ENCODE measurements at places on chromosomes 2 and 18.

DNA sequence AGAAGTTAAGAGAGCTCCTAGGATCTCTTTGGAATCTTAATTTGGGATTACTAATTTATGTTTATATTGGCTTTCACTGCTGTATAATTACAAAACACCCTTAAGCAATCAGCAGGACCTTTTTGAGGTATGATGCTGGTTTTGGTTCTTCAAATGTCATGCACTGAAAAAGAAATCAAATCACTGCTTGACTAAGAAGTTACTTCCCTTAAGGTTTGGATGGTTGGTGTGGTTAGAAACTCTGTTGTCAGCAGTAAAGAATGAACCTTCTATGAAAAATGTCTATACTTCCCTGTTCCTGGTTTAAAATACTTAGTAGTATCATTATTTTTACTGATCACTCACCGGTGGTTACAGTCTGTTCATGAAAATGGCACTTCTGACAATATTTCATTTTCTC lies 5.5 kb downstream of the COLEC12 start:
- no peak for DNase-seq

DNA sequence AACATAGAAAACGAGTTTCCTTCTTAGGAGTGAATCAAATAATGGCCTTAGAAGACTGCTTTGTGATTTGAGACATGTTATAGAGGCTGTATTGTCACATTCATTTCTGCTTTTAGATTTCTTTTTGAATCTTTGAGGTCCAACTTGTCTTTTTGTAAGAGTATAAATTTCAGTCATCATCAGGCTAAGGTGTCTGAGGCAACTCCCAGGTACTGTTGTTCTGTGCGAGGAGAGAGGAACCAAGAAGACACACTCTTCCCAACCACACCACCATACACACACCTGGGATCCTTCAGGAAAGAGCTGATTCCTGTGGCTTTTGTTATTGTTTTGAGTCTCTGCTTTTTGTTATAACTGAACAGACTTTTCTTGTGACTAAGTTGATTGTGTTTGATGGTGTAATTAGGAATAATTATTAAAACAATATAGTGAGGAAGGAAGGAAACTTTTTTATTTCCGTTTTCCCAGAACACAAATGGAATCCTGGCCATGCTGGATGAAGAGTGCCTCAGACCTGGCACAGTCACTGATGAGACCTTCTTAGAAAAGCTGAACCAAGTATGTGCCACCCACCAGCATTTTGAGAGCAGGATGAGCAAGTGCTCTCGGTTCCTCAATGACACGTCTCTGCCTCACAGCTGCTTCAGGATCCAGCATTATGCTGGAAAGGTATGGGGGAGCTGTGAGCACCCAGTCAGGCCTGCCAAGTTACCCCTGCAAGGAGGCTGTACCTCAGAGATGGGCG lies 140.4 kb downstream of the MYO1B start:
- no peak for DNase-seq

DNA sequence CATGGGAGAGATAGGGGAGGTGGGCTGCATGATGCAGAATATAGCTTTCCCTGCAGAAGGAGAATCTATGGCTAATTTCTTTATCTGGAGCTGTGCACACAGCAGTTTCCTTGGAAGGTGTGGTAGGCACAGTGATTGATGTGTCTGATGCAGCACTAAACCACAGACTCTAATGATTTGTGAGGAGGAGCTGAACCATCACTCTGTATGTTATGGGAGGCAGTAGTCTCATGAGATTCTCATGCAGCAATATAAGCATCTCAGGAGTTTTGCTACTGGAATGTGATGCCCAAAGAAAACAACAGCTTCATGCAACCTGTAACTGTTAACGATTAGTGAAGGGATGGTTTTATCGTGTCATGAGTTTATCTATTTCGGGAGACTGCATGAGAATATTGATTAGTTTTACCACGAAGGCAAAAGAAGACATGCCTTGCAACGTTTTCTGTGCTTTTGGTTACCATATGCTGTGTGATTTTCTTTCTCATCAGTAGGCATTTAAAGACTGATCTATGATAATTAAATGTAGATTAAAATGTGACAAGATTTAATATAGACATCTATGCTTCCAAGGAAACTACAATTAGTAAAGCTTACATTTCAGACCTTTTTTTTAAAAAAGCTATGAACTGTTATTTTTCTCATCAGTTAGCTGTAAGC lies 286.8 kb downstream of the ARL6IP6 start:
- no peak for DNase-seq

GRCh38 chr2:42493468-42494354 lies at the start of gene KCNG3:
Gene KCNG3, minus strand, starts transcription at chr2:42493982. Its CDS starts 481 bp downstream, at chr2:42493501.
- no peak for DNase-seq

DNA sequence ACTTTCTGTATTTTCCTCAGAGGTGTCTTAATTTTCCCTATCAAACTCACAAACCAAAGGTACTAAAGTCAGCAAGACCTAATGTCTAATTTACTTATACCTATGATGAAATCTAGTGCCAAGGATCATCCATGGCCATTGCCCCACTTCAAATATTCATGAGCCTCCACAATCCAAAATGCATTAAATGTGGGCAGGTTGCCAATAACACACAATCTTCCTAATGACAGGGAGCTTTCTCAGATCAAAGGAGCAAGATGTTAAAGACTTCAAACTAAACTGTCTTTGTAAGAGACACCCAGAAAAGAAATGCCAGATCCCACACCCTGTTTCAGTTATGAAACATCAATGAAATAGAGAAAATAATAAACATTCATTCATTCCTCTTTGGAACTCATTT lies 143.2 kb downstream of the TMEFF2 start:
- no peak for DNase-seq

- no peak for DNase-seq
These were observed 172.1 kb downstream of the RNF144A start for GRCh38 chr2:7089284-7089683.

DNA sequence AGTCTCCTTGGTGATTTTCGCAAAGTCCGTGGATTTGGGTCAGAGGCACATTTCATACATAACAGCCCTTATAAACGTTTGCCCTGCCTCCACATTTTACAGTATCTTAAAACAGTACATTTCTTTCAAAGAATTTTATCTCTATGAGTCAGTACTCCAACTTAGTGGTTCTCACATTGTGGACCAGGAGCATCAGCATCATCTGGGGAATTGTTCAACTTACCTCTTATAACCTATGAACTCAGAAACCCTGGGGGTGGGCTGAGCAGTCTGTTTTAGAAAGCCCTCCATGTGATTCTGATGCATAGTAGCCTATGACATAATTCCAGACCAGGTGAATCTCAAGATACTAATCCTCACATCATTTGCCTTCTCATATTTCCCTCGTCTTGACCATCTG lies 12.4 kb downstream of the SUPT7L start:
- DNase-seq = no peak

- DNase-seq = no peak
These were observed 15.7 kb upstream of the MYO3B start for GRCh38 chr2:170162271-170162632.

GRCh38 chr2:26541401-26542193 lies 63.7 kb upstream of the OTOF start:
- no peak for DNase-seq

DNA sequence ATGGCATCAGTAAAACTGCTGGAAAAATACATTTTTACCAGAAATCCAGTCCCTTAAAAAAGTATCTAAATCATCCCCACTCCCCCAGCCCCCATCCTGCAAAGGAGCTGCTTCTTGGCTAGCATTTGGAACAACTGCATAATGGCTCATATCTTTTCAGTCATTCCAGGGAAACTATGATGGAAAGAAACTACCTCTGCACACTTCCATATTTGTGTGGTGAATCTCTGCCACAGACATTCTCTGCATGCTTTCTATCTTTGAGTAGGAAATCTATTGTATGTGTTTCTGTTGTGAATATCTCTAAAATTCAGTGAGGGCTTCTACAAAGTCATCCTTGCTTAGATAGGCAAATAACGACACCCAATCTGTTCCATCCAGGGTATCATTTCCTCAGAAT lies 632.3 kb downstream of the LRP1B start:
- DNase-seq = no peak

DNA sequence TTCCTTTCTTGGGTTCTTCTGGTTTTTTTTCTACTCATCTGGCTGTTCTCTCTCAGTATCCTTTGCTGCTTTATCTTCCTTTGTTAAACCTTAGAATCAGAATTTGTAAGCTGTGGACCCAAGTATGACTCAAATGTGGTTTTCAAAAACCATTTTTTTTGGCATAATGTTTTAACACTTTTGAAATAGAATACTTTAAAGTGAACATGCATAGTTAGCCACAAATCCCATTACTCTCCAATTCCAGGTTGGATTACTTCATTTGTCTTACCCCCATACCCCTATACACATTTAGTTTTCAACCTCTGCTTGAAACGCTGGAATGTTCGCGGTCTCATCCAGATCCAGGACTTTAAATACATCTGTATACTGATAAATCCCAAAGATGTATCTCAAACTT lies 29.1 kb downstream of the ALMS1 start:
- no peak for DNase-seq

DNA sequence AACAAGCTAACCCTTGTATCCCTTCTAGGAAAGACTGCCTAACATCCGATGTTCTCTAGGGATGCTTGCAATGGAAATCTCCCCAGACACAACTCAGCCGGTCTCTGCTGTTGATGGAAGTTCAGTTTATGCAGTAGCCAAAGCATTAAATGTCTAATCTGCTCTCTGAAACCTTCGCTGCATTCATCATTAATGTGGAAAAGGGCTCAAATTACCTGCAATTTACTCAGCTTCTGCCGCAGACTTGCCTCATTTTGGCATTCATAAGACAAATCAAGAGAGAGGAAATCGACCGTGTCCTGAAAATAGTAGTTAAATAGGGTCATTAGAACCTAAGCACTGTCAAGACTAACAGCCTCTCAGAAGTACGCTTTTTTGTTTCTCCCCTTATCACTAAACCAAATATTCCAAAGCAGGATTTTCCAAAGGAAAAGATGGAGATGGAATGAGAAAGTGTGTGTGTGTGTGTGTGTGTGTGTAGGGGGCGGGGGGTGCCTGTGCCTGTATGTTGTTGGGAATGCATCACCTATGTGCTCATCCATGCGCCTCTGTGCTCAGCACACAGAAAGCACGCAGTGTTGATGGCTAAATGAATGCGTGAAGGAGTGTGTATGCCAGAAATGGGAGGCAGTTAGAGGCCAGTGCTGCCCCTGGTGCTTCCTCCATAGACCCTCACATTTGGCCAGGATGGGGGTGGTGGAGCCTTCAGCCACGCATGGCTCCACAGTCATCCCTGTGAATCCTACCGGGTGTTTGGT lies 7.4 kb downstream of the LCT start:
- no peak for DNase-seq

DNA sequence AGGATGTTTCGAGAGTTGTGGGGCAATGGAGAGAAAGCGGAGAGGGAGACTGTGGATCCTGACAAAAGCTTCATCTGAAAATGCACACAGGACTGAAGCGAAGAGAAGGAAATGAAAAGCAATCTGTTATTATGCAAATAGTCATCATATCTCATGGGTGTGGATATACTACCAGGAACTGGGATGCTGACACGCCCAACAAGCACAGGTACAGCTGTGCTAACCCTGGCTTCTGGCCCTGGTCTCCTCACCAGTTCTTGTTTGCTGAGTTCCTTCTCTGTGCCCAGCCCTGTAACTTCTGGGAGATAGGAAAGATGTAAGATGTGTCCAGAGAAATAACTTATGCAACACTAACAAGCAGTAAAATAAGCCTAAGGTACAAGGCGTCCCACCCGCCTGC lies 358.8 kb downstream of the CMPK2 start:
- DNase-seq = no peak

DNA sequence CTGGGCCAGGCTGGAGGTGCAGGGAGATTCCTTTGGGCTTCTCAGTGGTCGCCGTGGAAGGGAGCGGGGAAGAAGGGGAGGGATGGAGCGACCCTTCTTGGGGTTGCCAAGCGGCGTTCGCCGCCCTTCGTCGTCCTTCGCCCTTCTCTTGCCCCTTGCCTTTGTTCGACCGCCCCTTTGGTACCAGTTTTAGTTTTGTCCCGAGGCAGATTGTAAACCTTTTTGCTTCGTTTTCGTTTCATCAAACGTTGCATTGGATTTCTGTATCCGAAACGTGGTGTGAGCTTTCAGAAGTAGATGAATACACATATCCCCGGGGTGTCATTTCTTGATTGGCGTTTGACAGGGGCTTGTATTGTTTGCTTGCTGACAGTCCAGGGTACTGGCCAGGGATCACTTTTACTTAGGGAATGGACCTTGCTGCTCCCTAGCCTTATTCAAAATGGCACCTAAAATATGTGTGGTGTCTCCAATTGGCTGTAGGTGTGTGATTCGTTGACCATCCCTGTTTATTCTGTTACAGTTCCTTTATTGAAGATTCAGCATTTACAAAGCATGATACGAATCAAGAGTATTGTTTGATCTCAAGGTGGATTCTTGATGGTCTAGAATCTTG lies 788 bp downstream of the USP14 start:
- DNase-seq = no peak

DNA sequence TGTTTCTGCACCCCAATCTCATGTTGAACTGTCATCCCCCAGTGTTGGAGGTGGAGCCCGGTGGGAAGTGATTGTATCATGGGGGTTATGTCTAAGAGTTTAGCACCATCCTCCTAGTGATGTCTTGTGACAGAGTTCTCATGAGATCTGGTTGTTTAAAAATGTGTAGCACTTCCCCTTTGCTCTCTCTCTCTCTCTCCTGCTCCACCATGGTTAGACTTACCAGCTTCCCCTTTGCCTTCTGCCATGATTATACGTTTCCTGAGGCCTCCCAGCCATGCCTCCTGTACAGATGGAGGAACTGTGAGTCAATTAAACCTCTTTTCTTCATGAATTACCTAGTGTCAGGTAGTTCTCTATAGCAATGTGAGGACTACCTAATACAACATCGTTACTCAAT lies 396.9 kb upstream of the LRATD1 start:
- DNase-seq = no peak

- no peak for DNase-seq
These were observed 42.2 kb downstream of the KLHL14 start for GRCh38 chr18:32730620-32731091.

DNA sequence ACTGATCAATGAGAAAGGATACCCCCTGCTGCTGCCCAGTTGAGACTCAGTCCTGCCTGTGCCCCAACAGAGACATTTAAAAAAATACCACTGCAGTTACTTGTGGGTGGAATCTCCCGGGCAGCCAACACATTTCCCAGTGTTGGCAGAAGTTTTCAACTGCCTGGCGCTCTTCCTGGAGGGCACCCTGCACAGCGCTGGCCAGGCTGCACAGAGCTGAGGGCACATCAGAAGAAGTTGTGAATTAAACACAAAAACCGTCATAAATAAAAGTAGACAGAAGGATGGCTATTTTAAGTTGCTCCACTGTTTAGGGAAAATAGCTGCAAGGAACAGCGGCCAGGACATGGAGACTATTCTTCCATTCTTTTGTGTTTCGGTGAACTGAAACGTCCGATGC lies 110.2 kb upstream of the THOC1 start:
- DNase-seq = no peak

All from HCT116 (cell line).